ENCODE measurements at places on chromosomes 13 and 19. TPM values are rescaled to one million over a fixed set of nuclear protein-coding genes. Genes with fewer than 3 reads are reported as not detected.

The RUBCNL gene
- total RNA-seq: 5.8 TPM

The ZNF418 gene
- 47.1 TPM for total RNA-seq

The IER2 gene
- 13.4 TPM for total RNA-seq

The SRRM5 gene
- not detected for total RNA-seq

The DIAPH3 gene
- 11.3 TPM for total RNA-seq

The F7 gene
- 2.1 TPM for total RNA-seq

The SHANK1 gene
- total RNA-seq: 23.3 TPM

The LRP3 gene
- total RNA-seq: 71.3 TPM
